Mesendoderm (in vitro differentiated cells): ENCODE measurements at places on chromosomes 12 and 14.

DNA sequence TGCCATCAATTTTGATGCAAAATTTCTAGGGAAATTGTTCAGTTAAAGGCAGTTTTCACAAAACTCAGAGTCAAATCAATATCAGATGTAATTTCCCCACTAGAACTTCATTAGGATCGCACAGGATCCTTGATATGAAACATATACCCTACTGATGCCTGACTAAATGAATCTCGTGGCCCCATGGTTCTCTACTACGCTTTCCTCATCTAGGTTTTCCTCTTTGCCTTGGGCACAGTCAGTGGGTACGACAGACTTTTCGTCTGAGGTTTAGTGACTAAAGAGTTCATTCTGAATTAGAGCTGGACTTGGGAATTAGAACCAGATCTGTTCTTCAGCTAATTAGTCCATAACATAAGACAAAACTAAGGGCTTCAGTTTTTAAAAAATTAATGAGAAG lies 42.5 kb upstream of the GNPNAT1 start:
- H3K4me3 ChIP-seq: no peak overlapping the region
- H3K27me3 ChIP-seq: no peaks in the 10 kb centered on the region
- H3K27ac ChIP-seq: no peak overlapping the region

- H3K4me3 ChIP-seq: no peak overlapping the region
- H3K4me1 ChIP-seq: no peaks in the 10 kb centered on the region
- DNase-seq: peak; percentile 95
Measured at GRCh38 chr12:77925536-77926108, 94.9 kb downstream of the NAV3 start.

GRCh38 chr14:95741038-95741490 lies 27.1 kb upstream of the TCL1A start:
- DNase-seq: no peak
- H3K27ac ChIP-seq: no peak overlapping the region
- no peak overlapping the region for H3K4me3 ChIP-seq
- no peaks in the 10 kb centered on the region for H3K27me3 ChIP-seq

DNA sequence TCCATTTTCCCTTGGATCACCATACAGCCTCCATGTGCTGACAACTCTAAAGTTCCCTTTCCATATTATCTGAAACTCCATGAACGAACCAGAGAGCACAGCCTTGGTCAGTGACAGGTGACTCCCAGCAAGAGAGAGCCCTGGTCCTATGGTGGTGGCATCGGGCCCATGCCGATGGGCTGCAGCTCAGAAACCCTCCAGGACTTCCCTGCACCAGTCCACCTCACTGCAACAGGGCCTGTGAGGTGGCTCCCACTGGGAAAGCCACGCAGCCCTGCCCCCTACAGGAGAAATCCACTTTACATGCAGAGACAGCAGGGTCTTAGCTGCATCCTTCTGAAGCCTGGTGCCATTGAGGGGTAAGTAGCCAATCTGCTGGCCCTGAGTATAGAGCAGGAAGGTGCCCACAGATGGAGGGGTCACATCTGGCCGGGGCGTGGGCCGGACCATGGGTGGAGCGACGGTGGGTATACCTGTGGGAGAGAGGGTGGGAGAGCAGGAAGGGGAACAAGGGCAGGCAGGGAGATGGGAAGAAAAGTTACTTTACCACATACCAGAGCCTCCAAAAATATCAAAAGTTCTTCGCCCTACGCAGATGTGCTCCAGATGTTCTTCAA lies 24.7 kb downstream of the RTRAF start:
- peaks cover 5% of the 10 kb centered on the region for H3K36me3 ChIP-seq
- no peaks in the 10 kb centered on the region for H3K27me3 ChIP-seq
- H3K4me3 ChIP-seq: no peak overlapping the region
- peak; percentile 67 for DNase-seq
- no peaks in the 10 kb centered on the region for H3K4me1 ChIP-seq
- H3K27ac ChIP-seq: no peak overlapping the region

DNA sequence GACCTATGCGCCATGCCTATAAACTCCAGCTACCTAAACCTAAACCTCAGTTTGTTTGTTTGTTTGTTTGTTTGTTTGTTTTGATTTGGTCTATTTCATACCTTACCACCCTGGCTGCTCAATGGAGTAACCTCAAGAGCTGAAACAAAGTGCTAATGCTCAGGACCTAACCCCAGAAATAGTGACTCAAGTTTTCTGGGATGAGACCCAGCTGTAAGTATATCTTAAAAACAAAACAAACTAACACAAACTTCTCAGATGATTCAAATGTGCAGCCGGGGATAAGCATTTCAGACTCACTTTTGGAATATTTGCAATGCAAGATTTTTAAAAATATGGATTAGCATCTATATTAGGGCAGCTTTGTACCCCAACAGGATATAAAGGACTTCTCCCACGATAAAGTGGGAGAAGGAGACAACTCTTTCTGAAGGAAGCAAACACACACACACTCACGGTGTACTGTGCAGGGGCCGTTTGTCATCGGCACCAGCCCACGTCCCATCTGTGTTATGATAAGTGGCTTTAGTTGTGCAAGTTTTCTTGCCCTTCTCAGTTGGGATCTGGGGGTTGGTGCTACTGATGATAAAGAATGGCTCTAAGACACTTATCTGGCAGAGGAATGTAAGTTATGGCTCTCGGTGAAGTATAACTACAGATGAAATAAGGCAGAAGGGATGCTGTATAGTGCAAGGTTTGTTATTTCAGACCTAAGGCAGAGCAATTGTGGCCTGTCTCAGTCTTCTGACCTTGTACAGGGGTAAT lies 516.7 kb upstream of the TMEM132C start:
- H3K4me3 ChIP-seq: no peak overlapping the region
- no peaks in the 10 kb centered on the region for H3K36me3 ChIP-seq
- no peak for DNase-seq
- no peaks in the 10 kb centered on the region for H3K4me1 ChIP-seq
- H3K27ac ChIP-seq: no peak overlapping the region
- no peaks in the 10 kb centered on the region for H3K27me3 ChIP-seq
